Stomach (tissue), 19 donors: ENCODE measurements at places on chromosomes 5 and 9. TPM values are rescaled to one million over a fixed set of nuclear protein-coding genes. Genes with fewer than 3 reads are reported as not detected.

The GTF2H2 gene
- total RNA-seq = 10.7 TPM

The ANKRD18A gene
- 5.8 TPM for total RNA-seq

The SLC38A9 gene
- total RNA-seq = 11.7 TPM

The FGFR4 gene
- total RNA-seq = 145 TPM

The SPINK6 gene
- not detected for total RNA-seq

The MARCOL gene
- not detected for total RNA-seq

The LCN12 gene
- 0.73 TPM for total RNA-seq

The NR5A1 gene
- total RNA-seq = not detected

The GMCL2 gene
- not detected for total RNA-seq

DNA sequence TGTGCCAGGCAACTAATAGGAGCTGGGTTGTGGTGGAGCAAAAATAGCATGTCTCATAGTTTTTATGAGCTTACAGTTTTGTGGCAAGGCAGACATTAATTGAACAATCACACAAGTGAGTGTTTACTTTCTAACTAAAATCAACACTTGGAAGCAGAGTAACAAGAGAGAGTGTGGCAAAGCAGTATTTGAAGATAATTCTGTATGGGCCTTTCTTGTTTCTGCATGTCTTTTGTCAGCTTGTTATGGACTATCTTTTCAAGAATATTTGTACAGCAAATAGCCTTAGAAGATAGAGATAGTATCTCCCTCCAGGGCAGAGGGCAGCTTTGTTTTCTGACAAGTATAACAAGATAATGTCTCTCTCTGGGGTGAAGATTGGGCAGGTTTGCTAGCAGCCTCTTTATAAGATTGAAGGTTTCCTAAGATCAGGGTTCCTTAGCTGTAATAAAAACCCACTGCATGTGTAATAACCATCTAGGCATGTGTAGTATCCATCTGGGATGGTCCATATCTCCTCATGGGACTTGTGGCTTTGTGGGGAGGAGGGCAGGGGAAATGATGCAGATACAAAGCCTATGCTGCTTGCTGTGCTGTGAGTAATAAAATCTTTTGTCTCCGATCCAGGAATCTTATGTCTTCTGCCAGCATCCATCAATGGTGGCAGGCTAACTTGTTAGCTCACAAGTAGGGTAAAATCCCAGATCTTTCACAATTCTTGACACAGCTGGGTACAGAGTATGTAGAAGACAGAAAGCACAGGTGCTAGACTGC lies 479.9 kb downstream of the KDM4C start:
- no peaks in the 10 kb centered on the region for H3K36me3 ChIP-seq
- H3K27ac ChIP-seq = no peak overlapping the region
- no peaks in the 10 kb centered on the region for H3K4me1 ChIP-seq
- no peaks in the 10 kb centered on the region for H3K27me3 ChIP-seq
- DNase-seq = peak; percentile 13

GRCh38 chr5:5512543-5512942 lies 90.1 kb downstream of the ICE1 start:
- H3K27me3 ChIP-seq = no peaks in the 10 kb centered on the region
- no peak overlapping the region for H3K4me3 ChIP-seq

GRCh38 chr9:86926145-86926544 lies 21.2 kb downstream of the GAS1 start:
- no peaks in the 10 kb centered on the region for H3K36me3 ChIP-seq
- H3K4me1 ChIP-seq = no peaks in the 10 kb centered on the region
- no peak for DNase-seq
- no peaks in the 10 kb centered on the region for H3K27me3 ChIP-seq

GRCh38 chr5:14872070-14872989 lies 752 bp upstream of the ANKH start:
- DNase-seq = peak; percentile 85
- peaks cover 5% of the 10 kb centered on the region for H3K27me3 ChIP-seq
- peaks cover 14% of the 10 kb centered on the region for H3K4me1 ChIP-seq
- peak overlapping the region; percentile 90 for H3K4me3 ChIP-seq
- H3K36me3 ChIP-seq = no peaks in the 10 kb centered on the region
- peak overlapping the region; percentile 97 for H3K27ac ChIP-seq

DNA sequence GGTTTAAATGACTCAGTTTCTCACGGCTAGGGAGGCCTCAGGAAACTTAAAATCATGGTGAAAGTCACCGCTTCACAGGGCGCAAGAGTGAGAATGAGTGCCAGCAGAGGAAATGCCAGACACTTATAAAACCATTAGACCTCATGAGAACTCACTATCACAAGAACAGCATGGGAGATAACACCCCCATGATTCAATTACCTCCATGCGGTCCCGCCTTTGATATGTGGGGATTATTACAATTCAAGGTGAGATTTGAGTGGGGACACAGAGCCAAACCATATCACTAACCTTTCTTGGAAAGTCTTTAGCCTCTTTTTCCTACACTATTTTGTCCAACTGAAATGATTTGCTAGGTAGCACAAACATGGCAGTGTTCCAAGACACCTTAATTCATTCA lies 533.9 kb upstream of the NUDT12 start:
- H3K27ac ChIP-seq = no peak overlapping the region
- H3K4me1 ChIP-seq = no peaks in the 10 kb centered on the region
- no peak for DNase-seq
- H3K4me3 ChIP-seq = no peak overlapping the region
- no peaks in the 10 kb centered on the region for H3K27me3 ChIP-seq

DNA sequence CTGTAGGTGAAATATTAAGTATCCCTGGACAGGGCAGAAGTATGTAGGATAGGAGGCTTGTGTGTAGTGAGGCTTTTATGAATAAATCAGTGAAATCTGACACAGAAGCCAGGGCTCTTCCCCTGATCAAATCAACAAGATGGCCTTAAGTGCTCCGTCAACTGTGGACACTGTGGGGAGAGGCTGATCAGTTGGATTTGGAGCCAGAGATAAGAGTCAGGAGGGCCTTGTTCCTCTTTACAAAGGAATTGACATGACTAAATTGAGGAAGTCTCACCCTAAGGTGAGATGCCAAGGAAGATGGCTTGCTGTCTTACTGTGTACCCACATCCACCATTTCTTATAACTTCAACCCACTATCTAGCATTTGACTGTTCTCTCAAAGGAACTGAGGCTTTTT lies 91.6 kb upstream of the PRRC1 start:
- no peak overlapping the region for H3K4me3 ChIP-seq
- no peak overlapping the region for H3K27ac ChIP-seq
- H3K27me3 ChIP-seq = no peaks in the 10 kb centered on the region

- H3K4me1 ChIP-seq = no peaks in the 10 kb centered on the region
- no peak overlapping the region for H3K4me3 ChIP-seq
- no peak for DNase-seq
- no peak overlapping the region for H3K27ac ChIP-seq
- no peaks in the 10 kb centered on the region for H3K27me3 ChIP-seq
Observed at GRCh38 chr5:158832731-158833130, 267.0 kb downstream of the EBF1 start.

- H3K27me3 ChIP-seq = no peaks in the 10 kb centered on the region
- H3K4me1 ChIP-seq = no peaks in the 10 kb centered on the region
- H3K36me3 ChIP-seq = no peaks in the 10 kb centered on the region
- DNase-seq = no peak
- H3K4me3 ChIP-seq = no peak overlapping the region
Observed at GRCh38 chr5:155783791-155784190, 543.2 kb upstream of the SGCD start.

- H3K36me3 ChIP-seq = no peaks in the 10 kb centered on the region
- no peaks in the 10 kb centered on the region for H3K27me3 ChIP-seq
- peak overlapping the region; percentile 5 for H3K27ac ChIP-seq
- no peak overlapping the region for H3K4me3 ChIP-seq
Observed at GRCh38 chr9:88747768-88748167, 212.8 kb downstream of the NXNL2 start.

- no peak overlapping the region for H3K4me3 ChIP-seq
- peaks cover 3% of the 10 kb centered on the region for H3K4me1 ChIP-seq
- no peaks in the 10 kb centered on the region for H3K27me3 ChIP-seq
- no peaks in the 10 kb centered on the region for H3K36me3 ChIP-seq
Observed at GRCh38 chr9:98172604-98173003, 19.8 kb downstream of the CORO2A start.

DNA sequence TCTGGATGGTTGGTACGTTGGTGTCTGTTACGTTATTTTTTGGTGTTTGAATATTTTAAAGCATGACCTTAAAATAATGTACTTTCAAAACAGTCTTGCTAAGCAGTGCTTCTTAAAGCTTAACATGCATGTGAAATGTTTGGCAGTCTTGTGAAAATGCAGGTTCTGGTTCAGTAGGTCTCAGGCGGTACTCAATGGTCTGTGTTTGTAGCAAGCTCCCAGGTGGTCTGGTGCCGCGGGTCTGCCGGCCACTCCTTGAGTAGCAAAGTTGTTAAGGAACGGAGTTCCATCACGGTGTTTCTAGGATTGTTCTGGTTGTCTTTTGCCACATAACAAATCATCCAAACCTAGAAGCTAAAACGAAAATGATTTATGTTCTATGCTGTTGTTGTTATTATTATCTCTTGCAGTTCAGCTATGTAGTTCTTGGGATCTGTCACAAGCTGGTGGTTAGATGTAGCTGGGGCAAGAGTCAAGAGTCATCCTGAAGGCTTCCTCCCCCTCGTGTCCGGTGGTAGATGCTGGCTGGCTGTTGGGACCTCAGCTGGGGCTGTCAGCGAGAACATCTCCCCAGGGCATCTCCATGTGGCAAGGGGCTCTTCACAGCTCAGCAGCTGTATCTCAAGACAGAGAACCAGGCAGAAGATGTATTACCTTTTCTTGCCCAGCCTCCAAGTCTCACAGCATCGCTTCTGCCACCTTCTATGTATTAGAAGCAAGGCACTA lies 186.8 kb downstream of the PALM2AKAP2 start:
- no peaks in the 10 kb centered on the region for H3K27me3 ChIP-seq
- no peak overlapping the region for H3K27ac ChIP-seq

DNA sequence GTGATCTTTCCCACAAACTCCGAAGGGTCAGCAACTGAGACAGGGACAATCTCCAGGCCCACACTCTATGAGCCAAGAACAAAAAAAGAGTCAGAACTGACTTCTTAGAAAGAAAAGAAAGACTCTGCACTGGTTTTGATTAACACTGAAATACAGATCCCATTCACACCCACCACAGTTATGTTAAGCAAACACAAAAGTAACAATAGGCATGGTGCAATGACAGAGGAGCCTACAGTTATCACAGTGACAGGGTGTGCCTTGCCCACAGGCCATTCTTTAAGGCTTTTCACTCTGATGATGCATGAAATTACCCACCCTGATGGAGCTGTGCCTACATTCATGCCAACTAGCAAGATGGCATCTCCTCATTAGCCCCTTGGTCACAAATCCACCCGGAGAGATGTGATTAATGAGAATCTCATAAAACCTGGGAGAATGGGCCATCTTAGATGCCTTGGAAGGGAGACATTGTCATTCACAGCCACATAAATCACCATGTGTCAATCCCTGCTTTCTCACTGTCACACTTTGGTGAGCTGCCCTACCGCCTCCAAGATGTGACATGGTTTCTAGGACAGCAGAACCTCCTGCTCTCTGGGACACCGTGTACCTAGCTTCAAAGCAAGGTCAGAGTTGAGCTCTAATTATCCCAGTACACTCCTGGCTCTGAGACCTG lies 27.6 kb upstream of the FSTL4 start:
- no peaks in the 10 kb centered on the region for H3K36me3 ChIP-seq
- no peaks in the 10 kb centered on the region for H3K27me3 ChIP-seq
- no peak overlapping the region for H3K27ac ChIP-seq
- DNase-seq = no peak
- no peaks in the 10 kb centered on the region for H3K4me1 ChIP-seq

DNA sequence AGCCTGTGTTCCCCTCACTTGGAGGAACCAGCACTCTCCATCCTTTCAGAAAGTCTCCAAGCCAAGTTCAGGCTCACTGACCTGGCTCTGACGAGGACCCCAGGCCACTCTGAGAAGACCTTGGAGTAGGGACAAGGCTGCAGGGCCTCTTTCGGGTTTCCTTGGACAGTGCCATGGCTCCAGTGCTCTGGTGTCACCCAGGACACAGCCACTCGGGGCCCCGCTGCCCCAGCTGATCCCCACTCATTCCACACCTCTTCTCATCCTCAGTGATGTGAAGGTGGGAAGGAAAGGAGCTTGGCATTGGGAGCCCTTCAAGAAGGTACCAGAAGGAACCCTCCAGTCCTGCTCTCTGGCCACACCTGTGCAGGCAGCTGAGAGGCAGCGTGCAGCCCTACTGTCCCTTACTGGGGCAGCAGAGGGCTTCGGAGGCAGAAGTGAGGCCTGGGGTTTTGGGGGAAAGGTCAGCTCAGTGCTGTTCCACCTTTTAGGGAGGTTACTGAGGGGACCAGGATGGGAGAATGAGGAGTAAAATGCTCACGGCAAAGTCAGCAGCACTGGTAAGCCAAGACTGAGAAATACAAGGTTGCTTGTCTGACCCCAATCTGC lies 4.7 kb upstream of the NUP214 start:
- peaks cover 7% of the 10 kb centered on the region for H3K4me1 ChIP-seq
- peaks cover 8% of the 10 kb centered on the region for H3K36me3 ChIP-seq
- H3K4me3 ChIP-seq = no peak overlapping the region

GRCh38 chr5:153891394-153891793 lies 147.3 kb downstream of the FAM114A2 start:
- no peak overlapping the region for H3K4me3 ChIP-seq
- no peak for DNase-seq
- no peak overlapping the region for H3K27ac ChIP-seq
- no peaks in the 10 kb centered on the region for H3K27me3 ChIP-seq
- H3K4me1 ChIP-seq = no peaks in the 10 kb centered on the region

DNA sequence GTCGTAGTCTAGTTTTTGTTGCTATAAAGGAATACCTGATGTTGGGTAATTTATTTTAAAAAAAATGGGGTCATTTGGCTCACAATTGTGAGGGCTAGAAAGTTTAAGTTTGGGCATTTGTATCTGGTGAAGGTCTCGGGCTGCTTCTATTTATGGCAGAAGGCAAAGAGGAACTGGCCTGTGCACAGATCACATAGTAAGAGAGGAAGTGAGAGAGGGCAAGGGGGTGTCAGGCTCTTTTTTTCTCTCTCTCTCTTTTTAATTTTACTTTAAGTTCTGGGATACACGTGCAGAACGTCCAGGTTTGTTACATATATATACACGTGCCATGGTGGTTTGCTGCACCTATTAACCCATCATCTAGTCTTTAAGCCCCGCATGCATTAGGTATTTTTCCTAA lies 453.3 kb downstream of the DIRAS2 start:
- no peak overlapping the region for H3K27ac ChIP-seq
- DNase-seq = no peak
- H3K4me3 ChIP-seq = no peak overlapping the region
- H3K36me3 ChIP-seq = no peaks in the 10 kb centered on the region
- H3K27me3 ChIP-seq = no peaks in the 10 kb centered on the region
- H3K4me1 ChIP-seq = no peaks in the 10 kb centered on the region

GRCh38 chr9:134169724-134170401 lies 5.5 kb upstream of the RNU6ATAC start:
- H3K27ac ChIP-seq = no peak overlapping the region
- no peak overlapping the region for H3K4me3 ChIP-seq
- peaks cover 18% of the 10 kb centered on the region for H3K27me3 ChIP-seq
- no peak for DNase-seq
- H3K36me3 ChIP-seq = no peaks in the 10 kb centered on the region

GRCh38 chr9:70092190-70092589 lies 48.5 kb downstream of the MAMDC2 start:
- H3K4me1 ChIP-seq = peaks cover 9% of the 10 kb centered on the region
- no peaks in the 10 kb centered on the region for H3K27me3 ChIP-seq
- peak overlapping the region; percentile 64 for H3K27ac ChIP-seq
- H3K4me3 ChIP-seq = no peak overlapping the region
